Stimulated activated CD8-positive, alpha-beta memory T cell treated with anti-CD3 and anti-CD28 coated beads, Interleukin-4, amount 100 ng/mL, for 1 hour (primary cell): ENCODE measurements at places on chromosomes 12 and 14.

DNA sequence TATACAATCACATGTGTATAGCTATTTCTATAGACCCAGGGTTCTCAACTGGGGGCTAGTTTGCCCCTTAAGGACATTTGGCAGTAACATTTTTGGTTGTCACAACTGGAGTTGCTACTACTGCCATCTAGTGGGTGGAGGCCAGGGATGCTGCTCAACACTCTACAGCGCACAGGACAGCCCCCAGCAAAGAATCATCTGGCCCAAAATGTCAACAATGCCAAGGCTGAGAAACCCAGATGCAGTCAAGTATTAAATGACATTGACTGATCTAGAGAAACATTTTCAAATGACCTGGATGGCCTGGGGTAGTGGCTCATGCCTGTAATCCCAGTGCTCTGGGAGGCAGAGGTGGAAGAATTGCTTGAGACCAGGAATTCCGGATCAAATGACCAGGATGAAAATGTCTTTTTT, 5.8 kb downstream of the WSB2 start:
- peak; percentile 33 for DNase-seq

- DNase-seq: no peak
Observed at GRCh38 chr12:54300732-54301427, at the start of gene NFE2. Gene NFE2, minus strand, starts transcription at chr12:54301015. Its CDS starts 5,767 bp downstream, at chr12:54295248.

GRCh38 chr12:103799857-103800771, 40.9 kb downstream of the NT5DC3 start:
- DNase-seq: no peak

GRCh38 chr12:45342848-45343247, 127.0 kb downstream of the ANO6 start:
- DNase-seq: no peak

GRCh38 chr12:123267991-123268843, 3.4 kb downstream of the CDK2AP1 start:
- DNase-seq: no peak

DNA sequence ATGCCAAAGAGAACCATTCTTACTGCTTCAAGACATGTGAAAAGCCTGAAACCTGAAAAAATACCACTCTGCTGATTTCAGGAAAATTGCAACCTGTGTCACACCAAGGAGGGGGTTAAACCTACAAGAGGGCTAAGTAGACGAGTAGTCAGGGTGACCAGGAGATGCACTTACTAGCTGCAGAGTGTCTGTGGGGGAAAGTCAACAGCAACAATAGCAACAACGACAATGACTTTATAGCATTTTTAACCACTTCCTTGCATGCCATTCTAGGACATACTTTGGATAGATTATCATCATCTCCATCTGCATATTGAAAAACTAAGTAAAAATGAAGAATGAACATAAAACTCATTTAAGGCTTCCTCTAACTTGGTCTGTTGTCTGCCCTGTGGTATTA, 902.7 kb downstream of the BCL11B start:
- no peak for DNase-seq

- DNase-seq: no peak
Observed at GRCh38 chr12:54479421-54479820, 6.0 kb upstream of the GTSF1 start.

GRCh38 chr12:13945641-13946040, 35.8 kb downstream of the GRIN2B start:
- no peak for DNase-seq

- no peak for DNase-seq
Observed at GRCh38 chr12:106062693-106063092, 76.1 kb downstream of the NUAK1 start.

DNA sequence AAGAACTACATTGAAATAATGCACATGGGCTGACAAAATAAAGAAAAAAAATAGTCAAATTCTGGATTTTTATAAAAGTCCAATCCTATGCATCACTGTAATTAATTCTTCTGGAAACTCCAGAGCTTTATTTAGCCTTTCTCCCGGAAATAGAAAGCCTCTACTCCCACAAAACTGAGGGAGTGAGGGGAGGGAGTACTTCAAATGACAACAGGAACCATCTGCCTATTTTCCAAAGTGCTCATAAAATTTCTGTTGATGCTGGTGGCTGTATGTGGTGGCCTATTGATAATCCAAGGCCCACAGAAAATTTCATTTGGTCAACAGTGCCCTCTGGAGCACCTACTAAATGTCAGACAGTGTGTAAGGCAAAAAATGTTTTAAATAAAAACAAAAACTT, 64.6 kb downstream of the KIF21A start:
- no peak for DNase-seq

DNA sequence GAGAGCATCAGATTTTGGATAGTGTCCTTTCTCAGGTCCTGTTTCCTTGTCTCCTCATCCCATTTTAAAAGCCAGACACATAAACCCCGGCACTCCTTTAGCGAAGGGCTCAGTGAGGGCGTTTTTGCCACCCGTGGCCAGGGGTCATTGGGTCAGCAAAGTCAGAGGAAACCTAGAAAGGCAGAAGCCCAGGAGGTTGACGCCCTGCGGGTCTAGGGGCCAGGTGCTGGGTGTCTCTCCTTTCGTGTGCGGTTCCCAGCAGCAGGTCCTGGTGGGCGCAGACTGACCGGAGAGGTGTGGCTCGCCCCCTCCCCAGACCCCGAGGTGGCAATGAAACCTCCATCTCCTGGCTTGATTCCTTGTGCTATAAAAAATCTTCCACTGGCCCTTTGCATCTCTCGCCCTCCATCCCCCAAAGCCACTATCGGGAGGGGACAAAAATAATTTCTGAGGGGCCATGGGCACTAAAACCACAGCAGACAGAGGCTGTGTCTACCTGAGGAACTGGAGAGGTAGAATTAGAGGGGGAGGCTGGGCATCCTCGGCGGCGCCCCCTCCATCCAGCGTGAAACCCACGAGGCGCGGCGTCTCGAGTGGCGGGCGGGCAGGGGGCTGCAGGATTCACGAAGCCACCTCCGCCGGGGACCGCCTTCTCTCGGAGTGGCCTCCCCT, 858 bp upstream of the FRMD6 start:
- no peak for DNase-seq

- no peak for DNase-seq
Observed at GRCh38 chr12:106729611-106730010, 44.9 kb upstream of the RIC8B start.

DNA sequence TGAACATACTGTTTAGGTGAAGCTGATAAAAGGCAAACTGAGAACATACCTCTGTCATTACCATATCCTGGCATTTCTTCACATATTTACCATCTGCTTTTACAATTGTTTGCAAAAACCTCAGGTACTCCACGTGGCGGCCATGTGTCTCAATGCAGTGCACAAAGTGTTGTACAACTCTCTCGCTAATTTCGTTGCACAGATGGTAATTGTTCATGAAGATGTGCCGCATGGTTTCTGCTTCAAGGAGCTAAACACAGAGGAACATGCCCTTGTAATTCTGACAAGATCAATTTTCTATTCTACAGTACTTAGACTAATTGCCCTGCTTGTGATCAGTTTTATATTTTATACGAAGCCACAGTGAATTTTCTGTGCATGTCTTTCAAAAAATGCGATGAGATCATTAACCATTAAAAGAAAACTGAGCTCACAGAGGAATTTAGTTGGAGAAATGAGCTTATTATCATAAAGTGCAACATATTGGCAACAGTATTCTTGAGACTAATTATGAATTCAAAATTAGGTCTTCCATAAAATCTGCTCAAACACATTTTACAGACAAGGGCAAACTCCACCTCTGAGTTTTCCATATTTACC, 233.8 kb downstream of the ITPR2 start:
- no peak for DNase-seq

- DNase-seq: no peak
Observed at GRCh38 chr14:43789458-43789857, 717.6 kb downstream of the FSCB start.

GRCh38 chr14:43207189-43207588, 1299.9 kb downstream of the FSCB start:
- no peak for DNase-seq

DNA sequence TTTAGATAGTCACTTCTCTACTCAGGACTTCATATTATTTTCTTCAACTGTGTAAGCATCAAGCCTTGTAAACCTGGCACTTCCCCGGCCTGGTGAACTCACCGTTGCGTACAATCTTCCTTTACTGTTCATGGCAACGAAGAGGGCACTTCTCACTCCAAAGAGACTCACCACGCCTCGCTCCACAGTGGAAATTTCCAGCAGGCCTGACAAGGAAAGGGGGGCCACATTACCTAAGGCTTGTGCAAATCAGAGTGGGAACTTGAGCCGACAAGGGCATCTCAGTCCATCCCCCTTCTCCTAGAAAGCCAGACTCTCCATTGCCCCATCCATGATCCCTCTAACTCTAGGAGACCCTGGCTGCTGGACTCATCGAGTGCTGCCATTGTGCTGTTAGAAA, 1.6 kb downstream of the FGF6 start:
- DNase-seq: no peak

- no peak for DNase-seq
Observed at GRCh38 chr12:50354908-50355307, 41.5 kb downstream of the FAM186A start.

- DNase-seq: no peak
Observed at GRCh38 chr12:90501412-90501811, 453.6 kb downstream of the CCER1 start.

DNA sequence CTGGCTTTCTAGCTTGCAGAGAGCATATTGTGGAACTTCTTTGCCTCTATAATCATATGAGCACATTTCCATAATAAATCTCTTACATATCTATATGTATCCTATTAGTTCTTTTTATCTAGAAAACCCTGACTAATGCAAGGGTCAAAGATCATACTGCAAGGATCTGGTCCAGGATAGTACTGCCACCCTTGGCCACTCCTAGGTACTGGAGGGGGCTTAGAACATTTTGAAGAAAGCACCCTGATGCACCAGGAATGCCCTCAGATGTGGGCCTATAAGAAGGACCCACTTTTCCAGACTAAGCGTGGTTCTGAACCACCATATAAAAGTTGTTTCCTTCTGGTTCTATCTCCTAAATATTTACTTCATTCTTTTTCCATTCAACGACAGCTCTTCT, 14.6 kb downstream of the ATXN7L3B start:
- no peak for DNase-seq

GRCh38 chr12:97575403-97576193, 113.0 kb downstream of the RMST start:
- DNase-seq: no peak

- no peak for DNase-seq
Observed at GRCh38 chr12:95838125-95838524, 20.6 kb upstream of the SNRPF start.

DNA sequence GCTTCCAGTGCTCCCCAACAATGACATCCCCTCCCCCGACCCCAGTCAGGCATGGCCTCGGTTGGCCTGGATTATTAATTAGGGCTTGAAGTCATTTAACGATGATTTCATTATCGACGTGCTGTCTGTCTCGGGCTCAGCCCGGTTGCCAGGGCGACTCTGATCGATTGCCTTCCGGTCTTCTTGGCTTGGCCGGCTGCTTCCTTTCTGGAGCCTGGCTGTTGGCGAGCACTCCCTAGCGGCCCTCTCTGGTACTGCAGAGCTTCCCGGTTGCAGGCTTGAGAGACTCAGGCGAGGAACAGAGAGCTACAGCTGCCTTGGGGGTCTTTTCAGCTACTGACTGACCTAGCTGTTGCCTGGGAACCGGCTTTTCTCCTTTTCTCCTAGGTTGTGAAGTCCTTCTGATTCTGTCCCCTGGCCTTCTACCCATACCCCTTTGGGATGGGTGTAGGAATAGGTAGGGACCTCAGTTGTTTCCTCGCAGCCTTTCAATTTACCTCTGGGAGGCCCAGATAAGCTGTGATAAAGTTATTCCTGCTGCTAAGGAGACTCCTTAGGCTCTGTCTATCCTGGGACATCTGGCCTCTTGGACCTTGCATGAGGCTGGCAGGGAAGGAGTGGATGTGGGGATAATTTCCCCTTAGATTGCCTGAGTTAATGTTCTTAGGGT, 5.5 kb upstream of the CISTR start:
- peak; percentile 57 for DNase-seq

DNA sequence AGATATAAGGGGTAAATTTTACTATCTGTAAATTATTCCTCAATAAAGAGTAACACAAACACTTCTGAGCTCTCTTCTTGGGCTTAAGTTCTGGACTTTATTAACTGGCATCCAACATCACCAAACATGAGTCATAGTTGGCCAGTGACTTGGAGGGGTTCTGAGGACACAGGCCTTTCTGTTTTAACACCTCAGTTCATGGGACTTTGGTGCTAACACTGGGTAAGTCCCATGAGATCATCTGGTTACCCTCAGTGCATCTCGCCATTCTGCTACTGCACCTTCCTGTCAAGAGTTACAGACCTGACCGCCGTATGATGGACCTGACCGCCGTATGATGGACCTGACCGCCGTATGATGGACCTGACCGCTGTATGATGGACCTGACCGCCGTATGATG, 9.9 kb downstream of the SLC15A4 start:
- no peak for DNase-seq

GRCh38 chr12:82529954-82530353, 156.8 kb upstream of the TMTC2 start:
- no peak for DNase-seq

DNA sequence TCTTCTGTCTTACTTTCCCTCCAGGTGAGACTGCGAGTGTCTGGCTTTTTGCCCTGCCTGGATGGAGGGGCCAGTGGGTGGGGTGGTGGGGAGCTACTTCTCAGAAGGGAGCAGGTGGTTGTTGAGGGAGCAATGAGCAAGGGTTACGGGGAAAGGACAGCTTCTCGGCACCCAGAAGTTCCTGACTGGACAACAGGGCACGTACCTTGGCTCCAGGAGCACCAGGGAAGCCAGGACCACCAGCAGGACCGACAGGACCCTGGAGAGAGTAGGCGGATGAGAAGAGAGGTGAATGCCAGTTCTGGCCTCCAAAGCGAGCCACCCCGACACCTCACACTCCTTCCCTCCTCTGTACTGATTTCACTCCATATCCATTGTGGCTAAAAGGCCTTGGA, 15.3 kb downstream of the COL2A1 start:
- no peak for DNase-seq

- no peak for DNase-seq
Observed at GRCh38 chr12:81077329-81077685, 572 bp upstream of the ACSS3 start.

GRCh38 chr12:55718624-55719275, 1.4 kb upstream of the RDH5 start:
- DNase-seq: no peak
